ENCODE measurements at places on chromosomes 6 and 20.

GRCh38 chr20:40703975-40704530, 15.0 kb upstream of the MAFB start:
- no peak for DNase-seq

GRCh38 chr6:14077193-14077867, 40.2 kb upstream of the CD83 start:
- DNase-seq, result no peak

- DNase-seq, result no peak
Measured at GRCh38 chr6:5203546-5203945, 57.2 kb downstream of the LYRM4 start.

DNA sequence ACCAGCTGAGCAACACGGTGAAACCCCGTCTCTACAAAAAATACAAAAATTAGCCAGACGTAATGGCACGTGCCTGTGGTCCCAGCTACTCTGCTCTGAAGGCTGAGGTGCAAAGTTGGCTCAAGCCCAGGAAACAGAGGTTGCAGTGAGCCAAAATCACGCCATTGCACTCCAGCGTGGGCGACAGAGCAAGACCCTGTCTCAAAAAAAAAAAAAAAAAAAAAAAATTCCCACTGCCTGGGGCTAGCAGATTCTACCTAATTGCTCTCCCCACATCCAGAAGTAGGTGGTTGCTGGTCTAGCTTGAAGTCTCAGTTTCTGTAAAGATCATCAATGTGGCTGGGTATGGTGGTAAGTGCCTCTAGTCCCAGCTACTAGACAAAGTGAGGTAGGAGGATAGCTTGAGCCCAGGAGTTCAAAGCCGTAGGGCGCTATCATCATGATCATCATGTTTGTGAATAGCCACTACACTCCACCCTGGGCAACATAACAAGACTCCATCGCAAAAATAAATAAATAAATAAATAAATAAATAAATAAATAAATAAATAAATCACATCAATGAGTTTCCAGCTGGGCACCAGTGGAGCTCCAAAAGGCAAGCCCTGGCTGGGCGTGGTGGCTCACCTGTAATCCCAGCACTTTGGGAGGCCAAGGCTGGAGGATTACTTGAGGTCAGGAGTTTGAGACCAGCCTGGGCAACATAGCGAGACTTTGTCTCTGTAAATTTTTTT, 6.3 kb upstream of the AP5S1 start:
- DNase-seq, result no peak

- DNase-seq, result no peak
Measured at GRCh38 chr6:54058236-54058635, 53.0 kb upstream of the MLIP start.

DNA sequence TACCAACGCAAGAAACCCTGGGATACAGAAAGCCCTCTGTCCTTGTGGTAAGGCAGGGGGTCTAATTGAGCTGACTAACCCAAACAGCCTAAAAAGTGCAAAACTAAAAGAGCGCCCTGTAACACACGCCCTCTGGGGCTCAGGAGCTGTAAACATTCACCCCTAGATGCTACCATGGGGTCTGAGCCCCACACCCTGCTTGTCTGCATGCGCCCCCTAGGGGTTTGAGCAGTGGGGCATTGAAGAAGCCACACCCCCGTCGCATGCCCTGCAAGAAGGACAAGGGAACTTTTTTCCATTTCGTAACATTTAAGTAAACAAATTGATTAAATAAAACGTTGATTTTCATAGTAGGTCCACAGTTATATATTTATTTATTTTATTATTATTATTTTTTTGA, 616.9 kb upstream of the MAN1A1 start:
- DNase-seq, result peak; percentile 7

DNA sequence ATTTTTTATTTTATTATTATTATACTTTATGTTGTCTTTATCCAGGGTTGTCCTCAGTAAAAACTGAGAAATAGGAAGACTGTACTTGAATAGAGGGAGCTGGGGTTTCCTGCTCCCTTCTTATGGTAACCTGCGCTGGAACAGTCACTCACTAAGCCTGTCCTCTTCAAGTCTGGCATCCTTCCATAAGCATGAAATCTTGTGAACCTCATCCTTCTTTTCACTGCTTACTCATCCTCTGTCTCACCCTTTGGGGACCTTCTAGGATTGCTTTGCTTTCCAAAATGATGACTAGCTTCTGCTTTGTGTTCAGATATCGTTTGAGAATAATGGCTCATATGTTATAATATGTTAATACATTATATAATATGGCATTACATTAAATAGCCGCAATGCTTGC, 90.6 kb downstream of the C6orf118 start:
- no peak for DNase-seq

GRCh38 chr6:14889188-14889587, 356.7 kb upstream of the JARID2 start:
- DNase-seq, result no peak

GRCh38 chr6:32371229-32371628, 474 bp downstream of the TSBP1 start:
- DNase-seq, result no peak

DNA sequence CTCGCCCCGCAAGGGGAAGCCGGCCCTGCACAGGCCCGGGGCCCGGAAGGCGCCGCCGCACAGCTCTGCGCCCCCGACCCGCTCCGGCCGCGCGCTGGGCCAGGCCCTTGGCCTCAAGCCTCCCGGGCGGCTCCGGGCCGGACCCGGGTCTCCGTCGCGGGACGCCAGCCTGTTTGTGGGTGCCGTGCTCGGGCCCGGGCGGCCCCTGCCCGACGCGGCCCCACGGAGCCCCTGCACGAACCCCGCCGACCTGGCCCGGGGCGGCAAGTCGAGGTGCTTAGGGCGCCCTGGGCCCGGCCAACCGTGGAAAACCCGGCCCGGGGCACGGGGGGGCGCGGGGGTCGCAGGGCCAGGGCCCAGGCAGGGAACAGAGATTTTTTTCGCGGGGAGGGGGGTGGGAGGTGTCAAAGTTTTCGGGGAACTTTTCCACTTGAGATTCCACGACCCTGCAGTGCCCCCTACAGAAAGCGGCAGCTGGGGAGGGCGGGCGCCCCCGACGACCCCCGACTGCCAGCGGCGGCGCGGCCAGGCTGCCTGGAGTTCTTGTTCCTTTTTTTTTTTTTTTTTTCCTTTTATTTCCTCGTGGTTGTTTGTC, 805 bp upstream of the STX16 start:
- no peak for DNase-seq

GRCh38 chr6:98179606-98180005, 654.8 kb upstream of the POU3F2 start:
- DNase-seq, result no peak

GRCh38 chr6:132937466-132937906, 123.1 kb downstream of the RPS12 start:
- DNase-seq, result peak; percentile 6

- peak; percentile 9 for DNase-seq
Measured at GRCh38 chr6:148747145-148747470, 278 bp downstream of the UST start.

- no peak for DNase-seq
Measured at GRCh38 chr20:18611492-18611891, 23.6 kb downstream of the DTD1 start.

DNA sequence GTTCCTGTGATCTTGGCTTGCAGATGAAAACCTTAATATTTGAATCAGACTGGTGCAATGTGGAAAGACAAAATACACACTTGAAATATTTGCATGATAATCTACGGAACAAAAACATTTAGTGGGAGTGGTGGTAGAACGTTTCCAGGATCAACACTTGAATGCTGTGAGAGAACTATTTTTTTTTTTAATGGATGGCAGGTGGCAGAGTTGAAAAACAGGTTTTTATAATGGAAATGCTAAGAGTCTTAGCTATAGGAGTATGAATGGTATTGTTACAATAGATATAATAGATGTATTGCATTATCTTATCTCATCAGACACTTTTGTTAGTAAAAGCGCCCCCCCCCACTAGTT, 49.2 kb downstream of the CDKAL1 start:
- no peak for DNase-seq

DNA sequence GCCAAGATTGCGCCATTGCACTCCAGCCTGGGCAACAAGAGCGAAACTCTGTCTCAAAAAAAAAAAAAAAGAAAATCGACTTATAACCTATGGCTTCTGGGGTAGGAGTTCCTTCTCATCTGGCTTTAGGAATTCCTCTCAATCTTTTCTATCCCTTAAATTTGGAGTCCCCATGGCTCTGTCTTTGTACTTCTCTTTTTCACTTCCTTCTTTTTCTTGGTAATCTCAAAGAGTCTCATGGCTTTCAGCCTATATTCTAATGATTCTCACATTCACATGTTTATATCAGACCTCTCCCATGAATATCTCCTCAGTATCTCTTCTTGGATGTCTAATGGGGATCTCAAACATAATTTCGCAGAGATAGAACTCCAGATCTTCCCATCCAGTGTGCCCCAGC, 42.8 kb upstream of the RALGAPA2 start:
- no peak for DNase-seq

- no peak for DNase-seq
Measured at GRCh38 chr20:38193586-38194105, 28.6 kb upstream of the TGM2 start.

- DNase-seq, result no peak
Measured at GRCh38 chr6:52019092-52019491, 68.3 kb downstream of the PKHD1 start.

DNA sequence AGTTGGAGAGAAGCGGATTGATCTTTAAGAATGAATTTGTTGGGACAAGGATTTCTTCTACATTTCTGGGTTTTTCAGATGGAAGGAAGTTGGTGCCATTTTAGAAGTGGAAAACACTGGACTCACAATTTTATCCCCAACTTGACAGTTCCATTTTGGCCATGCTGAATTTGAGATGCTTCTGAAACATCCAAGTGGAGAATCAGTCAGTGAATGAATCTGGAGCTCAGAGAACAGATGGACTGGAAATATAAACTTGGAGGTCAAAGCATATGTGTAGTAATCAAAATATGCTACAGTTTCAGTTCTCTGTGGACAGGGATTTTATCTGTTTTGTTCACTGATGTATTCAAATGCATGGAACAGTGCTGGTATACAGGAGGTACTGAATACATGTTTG, 89.9 kb downstream of the KCNQ5 start:
- DNase-seq, result no peak

GRCh38 chr6:142300758-142301650, 803 bp upstream of the ADGRG6 start:
- no peak for DNase-seq

DNA sequence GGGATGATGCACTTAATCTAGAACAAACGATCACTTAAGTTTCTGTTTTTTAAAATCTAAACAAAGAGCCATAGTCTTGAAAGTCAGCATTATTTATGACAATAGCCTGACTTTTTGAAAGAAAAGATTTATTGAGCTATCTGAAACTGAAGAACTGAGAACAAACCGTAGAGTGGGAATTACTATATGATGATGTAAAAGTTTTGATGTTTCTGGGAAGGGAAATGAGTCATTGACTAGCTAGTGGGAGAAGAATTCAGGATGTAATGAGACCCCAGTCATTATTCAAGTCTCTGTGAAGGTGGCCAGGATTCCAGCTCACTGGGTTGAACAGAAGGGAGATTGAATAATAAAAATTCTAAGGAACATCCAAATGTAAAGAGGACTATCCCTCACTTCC, 83.4 kb upstream of the FABP7 start:
- DNase-seq, result no peak

DNA sequence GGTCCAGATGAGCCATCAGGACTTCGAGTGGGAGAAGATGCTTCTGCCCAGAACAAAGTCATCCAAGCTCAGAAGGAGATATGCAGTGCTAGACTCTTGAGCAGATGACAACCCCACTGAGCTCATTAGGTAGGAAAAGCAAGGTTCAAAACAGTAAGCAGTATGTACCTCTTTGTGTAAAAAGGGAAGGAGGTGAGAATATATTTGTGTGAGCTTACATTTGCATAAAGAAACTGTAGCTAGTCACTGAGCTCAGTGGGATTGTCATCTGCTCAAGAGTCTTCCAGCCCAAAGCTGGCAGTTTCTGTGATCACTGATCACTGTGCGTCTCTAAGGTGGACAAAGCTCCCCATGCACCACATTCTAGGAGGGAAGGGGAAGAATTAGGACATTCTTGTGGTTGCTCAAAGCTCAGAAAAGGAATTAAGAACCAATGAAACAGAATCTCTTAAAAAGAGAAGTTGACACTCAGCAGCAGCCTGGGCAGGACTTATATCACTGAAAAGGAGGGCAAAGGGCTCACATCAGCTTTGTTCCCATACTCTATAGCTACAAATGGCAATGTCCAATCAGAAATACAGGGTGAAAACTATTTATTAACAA, 90.0 kb upstream of the MAFB start:
- DNase-seq, result no peak

- DNase-seq, result no peak
Measured at GRCh38 chr6:156686301-156686994, 90.7 kb upstream of the ARID1B start.

- DNase-seq, result no peak
Measured at GRCh38 chr6:43951063-43951755, 176.0 kb downstream of the MRPL14 start.

DNA sequence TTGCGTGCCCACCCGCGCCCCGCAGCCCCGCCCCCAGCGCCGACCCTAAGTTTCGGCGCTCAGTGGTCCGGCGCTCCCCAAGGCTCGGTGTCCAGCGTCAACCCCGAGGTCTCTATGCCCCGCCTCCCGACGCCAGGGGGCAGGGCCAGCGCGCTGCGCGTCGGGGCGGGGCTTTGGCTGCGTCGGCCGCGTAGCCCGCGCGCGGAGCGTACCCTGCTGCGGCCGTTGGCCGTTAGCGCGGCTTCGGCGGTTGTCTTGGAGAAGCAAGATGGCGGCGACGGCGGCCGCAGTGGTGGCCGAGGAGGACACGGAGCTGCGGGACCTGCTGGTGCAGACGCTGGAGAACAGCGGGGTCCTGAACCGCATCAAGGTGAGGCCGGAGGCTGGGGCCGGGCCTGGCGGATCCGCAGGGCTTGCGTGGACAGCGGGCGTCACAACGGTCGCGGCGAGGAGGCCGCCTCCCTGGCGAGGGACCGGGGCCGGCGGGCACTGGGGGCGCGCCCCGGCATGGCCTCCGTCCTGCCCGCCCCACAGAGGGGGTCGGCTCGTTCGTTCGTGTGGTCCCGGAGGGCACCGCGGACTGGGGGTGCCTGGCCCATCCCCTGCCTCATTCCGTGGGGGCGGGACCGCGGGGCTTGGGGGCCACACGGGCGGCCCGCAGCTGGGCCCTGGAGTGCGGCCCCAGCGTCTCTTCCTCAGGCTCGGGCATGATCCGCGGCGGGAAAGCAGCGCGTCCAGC, at the start of gene CEP43:
CEP43 (plus strand) TSS at position 253 of the 739 bp plus-strand sequence; CDS start at position 269, 16 bp downstream.
- peak; percentile 88 for DNase-seq

GRCh38 chr20:56755201-56755600, 126.1 kb downstream of the TFAP2C start:
- DNase-seq, result no peak

- DNase-seq, result peak; percentile 36
Measured at GRCh38 chr6:107657755-107658461, 166.2 kb downstream of the SCML4 start.

- no peak for DNase-seq
Measured at GRCh38 chr6:43396408-43397149, 27.1 kb upstream of the ZNF318 start.

DNA sequence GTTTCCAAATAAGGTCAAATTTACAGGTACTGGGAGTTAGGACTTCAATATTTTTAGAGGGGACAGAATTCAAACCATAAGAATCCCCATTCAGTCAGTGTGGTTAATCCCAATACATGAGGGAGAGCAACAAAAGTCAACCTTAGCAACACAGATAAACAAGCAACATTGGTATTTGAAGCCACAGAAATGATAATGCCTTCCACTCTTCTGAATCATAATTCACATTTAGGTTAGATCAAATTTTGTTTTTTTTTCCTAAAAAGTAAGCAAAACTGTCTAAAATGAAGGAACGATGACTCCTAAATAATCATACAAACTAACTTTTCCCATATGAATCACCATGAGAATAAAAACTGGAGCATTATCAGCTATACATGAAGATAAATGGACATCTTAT, 246.0 kb upstream of the TENT5A start:
- no peak for DNase-seq

All from stimulated activated CD4-positive, alpha-beta T cell treated with anti-CD3 and anti-CD28 coated beads, Interleukin-2, amount 100 ng/mL, for 48 hours (primary cell).